ENCODE measurements at places on chromosomes 4 and X.

DNA sequence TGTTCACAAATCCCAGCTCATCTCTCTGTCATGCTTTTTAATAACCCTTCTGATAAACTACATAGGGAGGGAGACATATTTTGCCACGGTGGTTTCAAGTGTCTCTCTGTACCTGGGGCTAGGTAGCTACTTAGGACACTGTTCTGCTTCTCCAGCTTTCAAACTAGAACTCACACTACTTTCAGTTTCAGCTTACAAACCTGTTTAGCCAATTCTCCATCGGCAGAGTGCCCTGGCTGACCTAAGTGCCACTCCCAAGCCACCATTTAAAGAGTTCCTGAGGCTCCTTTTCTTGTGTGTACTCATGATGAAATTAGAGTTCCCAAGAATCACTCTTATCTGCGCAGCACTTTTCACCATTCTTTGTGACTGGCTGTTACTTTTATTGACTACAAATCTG, 899.2 kb downstream of the FAT4 start:
- DNase-seq: no peak

DNA sequence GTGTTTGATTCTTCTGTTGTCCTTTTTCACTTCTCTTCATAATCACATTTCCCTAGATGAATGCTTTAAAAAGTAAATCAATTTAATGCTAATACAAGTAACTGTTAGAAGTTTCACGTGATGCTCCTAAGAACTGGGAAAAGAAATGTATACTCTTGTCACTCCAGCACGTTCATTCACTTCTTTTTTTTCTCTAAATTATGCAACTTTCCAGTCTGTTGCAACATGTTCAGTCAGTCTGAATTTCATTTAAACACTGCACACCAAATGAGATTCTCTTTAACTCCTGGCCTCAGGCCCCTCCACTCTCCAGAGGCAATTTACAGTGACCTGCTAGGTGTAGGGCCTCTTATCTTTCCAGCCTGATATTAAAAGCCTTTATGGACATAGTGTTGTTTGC, 321.9 kb downstream of the HS3ST1 start:
- DNase-seq: no peak

GRCh38 chrX:13473442-13474163, 95.8 kb upstream of the EGFL6 start:
- DNase-seq: no peak

GRCh38 chr4:110075083-110075738, 123.2 kb downstream of the ELOVL6 start:
- no peak for DNase-seq

DNA sequence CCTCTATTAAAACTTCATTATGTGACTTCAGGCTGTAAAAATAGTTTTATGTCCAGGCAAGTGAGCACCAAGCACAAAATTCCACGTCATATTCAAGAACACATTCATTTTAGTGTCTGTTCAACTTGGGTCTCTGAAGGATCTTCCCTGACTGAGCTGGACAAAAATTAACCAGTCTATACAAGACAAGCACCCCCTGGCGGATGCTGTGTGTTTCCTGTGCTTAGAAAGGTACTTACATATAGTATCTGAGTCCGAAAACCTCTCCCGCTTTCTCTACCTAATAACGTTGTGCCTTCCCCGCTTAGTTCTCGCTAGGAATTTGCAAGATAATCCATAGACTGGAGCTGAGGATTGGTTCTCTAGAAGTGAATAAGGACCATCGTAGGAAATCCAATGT, 2214.5 kb upstream of the TENM3 start:
- no peak for DNase-seq

DNA sequence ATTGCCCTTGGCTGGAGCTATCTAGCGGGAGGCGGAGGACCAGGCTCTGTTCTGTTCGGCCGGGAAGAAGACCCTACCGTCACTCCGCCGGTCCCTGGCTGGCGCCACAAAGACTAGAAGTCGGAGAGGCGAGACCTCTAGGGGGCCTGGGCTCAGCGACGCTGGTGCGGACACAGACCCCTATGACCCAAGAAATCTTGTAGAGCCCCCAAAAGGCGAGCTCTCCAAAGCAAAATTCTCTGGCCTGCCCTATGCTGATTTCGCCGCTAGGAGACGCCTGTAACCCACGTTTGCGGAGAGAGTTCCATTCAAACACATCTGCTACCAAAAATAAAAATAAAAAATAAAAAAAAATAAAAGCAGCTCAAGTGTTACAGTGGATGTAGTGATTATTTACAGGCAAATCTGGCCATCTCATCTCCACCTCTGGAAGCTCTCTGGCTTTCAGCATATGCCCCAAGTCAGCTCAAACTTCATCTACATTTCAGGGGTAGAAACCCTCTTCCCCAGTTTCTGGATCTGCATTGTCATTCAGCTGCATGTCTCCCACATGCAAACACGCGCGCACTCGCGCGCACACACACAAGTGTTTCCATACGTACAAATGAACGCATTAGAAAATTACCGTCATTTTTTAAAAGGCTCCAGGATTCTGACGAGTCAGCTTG, 2.4 kb upstream of the PCDH10 start:
- DNase-seq: no peak

DNA sequence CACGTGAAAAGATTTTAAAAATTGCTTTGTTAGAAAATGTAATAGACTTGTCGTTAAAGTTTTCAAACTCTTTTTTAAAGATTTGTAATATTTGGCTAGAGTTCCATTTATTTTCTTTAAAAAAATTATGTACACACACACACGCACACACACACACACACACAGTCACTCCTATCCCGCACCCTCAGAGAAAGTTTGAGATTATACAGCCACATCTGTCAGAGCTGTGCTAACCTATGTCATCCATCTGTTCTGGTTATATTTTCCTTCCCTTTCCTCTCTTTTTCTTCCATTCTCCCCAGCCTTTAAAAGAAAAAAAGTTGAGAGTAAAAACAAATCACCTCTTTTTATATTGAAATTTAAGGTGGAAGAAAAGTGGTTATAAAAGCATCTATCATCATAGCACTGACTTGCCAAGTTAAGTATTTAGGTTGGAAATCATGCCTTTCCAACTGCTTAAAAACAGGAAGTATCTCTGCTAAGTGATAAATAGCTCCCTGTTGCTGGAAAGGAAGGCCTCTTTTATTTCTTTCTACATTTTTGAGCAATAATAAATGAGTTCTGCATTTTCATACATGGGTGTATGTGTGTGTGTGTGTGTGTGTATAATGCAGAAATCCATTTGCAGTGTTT, 163.3 kb upstream of the SPRY1 start:
- no peak for DNase-seq

GRCh38 chr4:84218031-84218430, 281.1 kb downstream of the NKX6-1 start:
- no peak for DNase-seq

GRCh38 chr4:54746218-54746617, 88.5 kb downstream of the KIT start:
- no peak for DNase-seq

DNA sequence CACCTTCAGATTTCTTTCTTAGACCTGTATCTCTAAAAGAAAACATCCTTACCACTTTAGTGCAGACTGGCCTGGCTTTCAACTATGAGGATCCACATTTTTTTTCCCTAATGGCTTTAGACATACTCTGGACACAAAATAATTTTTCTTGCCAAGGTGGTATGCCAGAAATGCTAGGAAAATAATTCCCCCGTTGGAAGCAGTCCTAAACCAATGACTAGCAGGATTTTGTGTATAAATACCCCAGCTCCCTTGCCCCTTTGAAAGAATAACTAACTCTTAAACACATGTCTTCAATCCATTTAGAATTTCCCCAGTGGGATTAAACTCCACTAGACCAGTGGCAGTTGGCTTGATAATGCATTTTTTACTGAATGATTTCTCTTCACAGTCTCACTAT, 500.5 kb upstream of the FTHL17 start:
- DNase-seq: no peak

- no peak for DNase-seq
Measured at GRCh38 chr4:48262926-48263325, 6.7 kb downstream of the TEC start.

GRCh38 chr4:13544606-13545393, 492 bp upstream of the NKX3-2 start:
- DNase-seq: no peak

DNA sequence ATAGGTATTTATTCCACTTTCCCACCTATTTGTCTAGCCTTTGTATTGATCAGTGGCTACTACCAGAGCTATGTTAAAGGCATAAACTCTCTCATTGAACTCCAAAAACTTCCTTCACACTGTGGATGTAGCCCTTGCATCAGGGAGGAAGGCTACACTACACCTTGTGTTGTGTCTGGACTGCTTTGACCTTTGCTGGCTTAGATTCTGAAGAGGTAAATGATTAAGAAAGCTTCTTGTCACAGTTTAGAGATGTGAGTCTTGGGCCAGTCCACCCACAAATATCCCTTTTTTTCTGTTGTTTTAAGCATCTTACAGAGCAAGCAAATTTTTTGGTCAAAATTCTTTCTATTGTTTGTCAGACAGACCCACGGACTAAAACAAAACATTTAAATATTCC, 1.9 kb downstream of the ENPEP start:
- no peak for DNase-seq

DNA sequence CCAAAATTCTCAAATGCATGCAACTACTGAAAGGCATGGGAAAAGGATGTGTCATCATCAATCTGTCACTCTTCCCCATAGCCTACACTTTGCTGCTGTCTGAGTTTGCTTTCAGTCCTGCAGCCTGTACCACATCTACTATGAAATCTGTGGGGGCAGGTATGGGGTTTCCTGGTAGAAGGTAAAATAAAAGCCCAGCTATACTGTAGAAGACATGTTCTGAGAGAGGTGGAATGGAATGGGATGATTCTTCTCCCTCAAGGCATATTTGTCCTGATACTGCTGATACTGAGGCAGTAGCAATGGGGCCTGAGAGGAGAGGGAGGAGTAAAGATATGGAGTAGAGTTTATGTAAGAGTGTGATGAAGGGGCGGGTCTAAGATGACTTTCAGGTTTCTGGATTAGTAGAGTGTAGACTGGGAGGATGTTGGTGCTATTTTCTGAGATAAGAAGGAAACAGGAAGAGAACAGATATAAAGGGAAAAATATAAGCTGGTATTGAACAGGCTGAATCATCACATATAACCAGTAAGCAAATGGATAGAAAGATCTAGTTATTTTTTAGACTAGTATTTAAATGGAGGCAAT, 38.7 kb upstream of the GYPA start:
- no peak for DNase-seq

DNA sequence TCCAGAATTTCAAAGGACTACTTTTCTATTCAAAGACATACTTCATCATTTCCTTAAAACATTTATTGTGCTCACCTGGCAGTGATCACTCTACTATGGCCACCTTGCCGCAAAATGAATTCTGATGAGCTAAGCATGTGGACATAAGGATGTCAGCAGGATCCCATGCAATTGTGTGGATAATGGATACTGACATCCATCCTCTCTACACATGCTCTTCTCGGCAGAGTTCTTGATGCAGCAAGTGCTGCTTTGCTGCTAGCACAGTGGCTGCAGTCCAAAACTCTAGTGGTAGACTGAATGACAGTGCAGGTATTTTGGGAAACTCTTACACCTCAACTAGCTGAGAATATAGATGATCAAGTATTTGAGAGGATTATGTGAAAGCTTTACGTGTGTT, 168.0 kb downstream of the BANK1 start:
- no peak for DNase-seq

DNA sequence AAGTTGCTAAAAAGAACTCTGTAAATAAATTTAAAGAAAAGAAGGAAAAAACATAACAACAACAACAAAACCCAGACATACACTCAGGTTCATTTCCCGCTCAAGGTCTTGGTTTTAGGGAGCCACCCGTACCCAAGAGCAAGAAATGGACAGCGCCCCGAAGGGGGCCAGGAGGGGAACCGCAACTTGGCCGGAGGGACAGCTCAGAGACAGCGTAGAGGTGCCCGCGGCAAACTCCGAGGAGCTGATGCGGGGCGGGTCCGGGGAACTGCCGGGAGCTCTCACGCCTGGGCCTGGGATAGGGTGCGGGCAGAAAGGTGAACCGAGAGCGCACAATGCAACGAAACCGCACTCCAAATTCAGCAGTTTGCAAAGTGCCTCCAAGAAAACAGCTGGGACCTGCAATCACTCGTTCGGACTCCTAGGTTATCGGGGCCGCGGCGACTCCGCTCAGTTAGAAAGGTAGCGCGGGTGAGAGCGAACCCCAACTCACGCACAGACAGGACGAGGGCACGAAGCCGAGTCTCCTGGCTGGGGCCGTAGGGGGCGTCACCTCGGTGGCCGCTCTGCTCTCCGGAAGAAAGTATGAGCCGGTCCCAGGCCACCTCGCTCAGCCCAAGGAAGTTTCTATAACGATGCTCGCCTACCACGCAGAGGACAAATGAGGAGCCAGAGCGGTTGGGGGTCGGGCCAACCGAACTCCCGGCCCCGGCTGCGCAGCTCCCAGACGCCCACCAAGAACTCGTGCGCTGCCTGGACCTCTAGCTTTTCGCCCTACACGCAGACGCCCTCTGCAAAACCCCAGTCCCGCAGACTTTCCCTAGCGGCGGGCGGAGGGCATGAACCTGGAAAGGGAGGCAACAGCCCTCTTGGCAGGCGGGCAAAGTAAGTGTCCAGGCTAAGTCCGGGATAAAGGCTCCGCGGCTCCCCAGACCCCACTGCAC, 1.4 kb downstream of the NDNF start:
- no peak for DNase-seq

- DNase-seq: no peak
Measured at GRCh38 chr4:63218856-63219255, 1190.4 kb downstream of the TECRL start.

DNA sequence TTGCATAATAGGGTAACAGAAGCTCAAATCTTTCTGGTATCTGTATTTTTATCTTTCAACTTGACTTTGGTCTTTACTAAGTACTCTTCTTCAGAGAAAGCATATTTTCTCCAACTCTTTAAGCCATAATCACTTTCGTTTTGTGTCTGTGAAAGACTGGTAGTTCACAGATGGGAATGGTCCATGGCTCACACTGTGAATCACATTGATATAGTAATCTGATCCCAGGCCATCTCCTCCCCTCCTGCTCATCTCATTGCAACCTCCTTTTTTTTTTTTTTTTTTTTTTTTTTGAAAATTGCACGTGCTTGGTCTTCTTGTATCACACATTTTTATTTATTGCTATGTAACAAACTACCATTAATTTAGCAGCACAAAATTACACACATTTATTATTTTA, 694.5 kb upstream of the SLIT2 start:
- DNase-seq: no peak

DNA sequence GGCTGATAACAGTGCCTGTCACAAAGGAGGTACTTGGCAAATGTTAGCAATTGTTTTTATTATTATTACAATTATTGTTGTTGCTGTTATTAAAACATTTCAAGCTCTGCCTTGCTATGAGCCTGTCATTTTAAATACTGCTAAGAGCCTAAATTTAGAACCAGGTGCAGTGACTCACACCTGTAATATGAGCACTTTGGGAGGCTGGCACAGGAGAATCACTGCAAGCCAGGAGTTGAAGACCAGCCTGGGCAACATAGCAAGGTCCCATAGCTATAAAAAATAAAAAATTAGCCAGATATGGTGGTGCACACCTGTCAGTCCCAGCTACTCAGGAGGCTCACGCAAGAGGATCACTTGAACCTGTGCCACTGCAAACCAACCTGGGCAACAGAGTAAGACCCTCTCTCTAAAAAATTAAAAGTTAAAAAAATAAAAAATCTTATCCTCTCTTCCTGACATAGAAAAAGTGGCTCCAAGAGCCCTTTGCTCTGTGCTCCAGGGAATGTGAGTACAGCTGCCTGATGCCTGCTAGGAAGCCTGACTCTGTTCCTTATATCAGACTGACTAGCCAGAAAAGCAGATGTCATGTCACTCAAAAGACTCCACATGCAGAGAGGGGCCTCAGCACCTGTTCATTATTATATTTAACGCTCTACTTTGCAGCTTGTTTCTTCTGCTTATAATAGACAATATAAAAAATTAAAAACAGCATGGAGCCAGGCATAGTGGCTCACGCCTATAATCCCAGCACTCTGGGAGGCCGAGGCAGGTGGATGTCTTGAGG, 234.0 kb downstream of the OPHN1 start:
- DNase-seq: no peak

Data from NCI-H1436 treated with DMSO at 0.1 percent for 48 hours (cell line).